ENCODE measurements at places on chromosomes 13 and 19. TPM values are rescaled to one million over a fixed set of nuclear protein-coding genes. Genes with fewer than 3 reads are reported as not detected.
A peak's percentile ranks its signal among the peaks of the same experiment; 100 is the strongest.

Gene TEX29
- total RNA-seq: 0.52 TPM

GRCh38 chr19:42370068-42370520, 20.0 kb downstream of the CNFN start:
- no peak for DNase-seq
- no peaks in the 10 kb centered on the region for H3K27me3 ChIP-seq
- H3K27ac ChIP-seq: no peak overlapping the region

- no peak overlapping the region for H3K27ac ChIP-seq
- no peak for DNase-seq
- no peaks in the 10 kb centered on the region for H3K36me3 ChIP-seq
- no peaks in the 10 kb centered on the region for H3K4me1 ChIP-seq
Measured at GRCh38 chr13:97478247-97478646, 44.3 kb downstream of the RAP2A start.

DNA sequence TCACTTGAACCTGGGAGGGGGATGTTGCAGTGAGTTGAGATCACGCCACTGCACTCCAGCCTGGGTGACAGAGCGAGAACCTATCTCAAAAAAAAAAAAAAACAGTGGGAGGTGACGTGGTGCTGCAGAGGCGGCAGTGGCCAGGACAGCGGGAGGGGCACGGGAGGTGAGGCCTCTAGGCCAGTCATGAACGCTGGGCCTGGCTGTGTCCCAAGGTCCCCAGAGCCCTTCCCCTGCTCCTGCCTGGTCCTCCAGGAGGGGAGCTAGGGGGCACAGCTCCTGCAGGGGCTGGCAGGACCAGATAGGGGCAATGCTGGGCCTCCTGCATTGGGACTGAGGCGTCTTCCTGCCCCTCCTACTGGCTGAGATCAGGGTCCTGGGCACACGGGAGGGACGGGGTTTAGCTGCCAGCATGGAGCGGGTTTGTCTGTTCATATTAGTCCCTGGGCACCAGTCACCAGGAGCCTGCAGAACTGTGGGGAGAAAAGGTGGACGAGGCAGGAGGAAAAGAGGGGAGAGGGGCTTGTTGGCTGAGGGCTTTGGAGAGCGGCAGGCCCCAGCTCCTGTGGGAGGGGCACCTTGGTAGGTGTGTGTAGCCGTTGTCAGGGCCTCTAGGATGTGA, 4.5 kb downstream of the MAP2K7 start:
- H3K27ac ChIP-seq: no peak overlapping the region
- peaks cover 8% of the 10 kb centered on the region for H3K36me3 ChIP-seq
- H3K4me3 ChIP-seq: no peak overlapping the region
- DNase-seq: no peak
- H3K27me3 ChIP-seq: no peaks in the 10 kb centered on the region

- H3K36me3 ChIP-seq: no peaks in the 10 kb centered on the region
- H3K27me3 ChIP-seq: no peaks in the 10 kb centered on the region
- no peaks in the 10 kb centered on the region for H3K4me1 ChIP-seq
Measured at GRCh38 chr13:113422807-113423519, 30.3 kb downstream of the ADPRHL1 start.

Gene ADM5
- total RNA-seq: 2.0 TPM

GRCh38 chr19:49879243-49879963, 1.9 kb downstream of the TBC1D17 start:
- H3K4me1 ChIP-seq: peaks cover 4% of the 10 kb centered on the region
- peaks cover 20% of the 10 kb centered on the region for H3K36me3 ChIP-seq
- peak; percentile 27 for DNase-seq
- no peaks in the 10 kb centered on the region for H3K27me3 ChIP-seq

Gene GAPDHS
- total RNA-seq: not detected

Gene CDX2
- 271 TPM for total RNA-seq

- no peak overlapping the region for H3K27ac ChIP-seq
- no peaks in the 10 kb centered on the region for H3K4me1 ChIP-seq
- no peaks in the 10 kb centered on the region for H3K27me3 ChIP-seq
- no peak overlapping the region for H3K4me3 ChIP-seq
- no peaks in the 10 kb centered on the region for H3K36me3 ChIP-seq
Measured at GRCh38 chr19:51514866-51515481, 13.4 kb upstream of the SIGLEC12 start.

DNA sequence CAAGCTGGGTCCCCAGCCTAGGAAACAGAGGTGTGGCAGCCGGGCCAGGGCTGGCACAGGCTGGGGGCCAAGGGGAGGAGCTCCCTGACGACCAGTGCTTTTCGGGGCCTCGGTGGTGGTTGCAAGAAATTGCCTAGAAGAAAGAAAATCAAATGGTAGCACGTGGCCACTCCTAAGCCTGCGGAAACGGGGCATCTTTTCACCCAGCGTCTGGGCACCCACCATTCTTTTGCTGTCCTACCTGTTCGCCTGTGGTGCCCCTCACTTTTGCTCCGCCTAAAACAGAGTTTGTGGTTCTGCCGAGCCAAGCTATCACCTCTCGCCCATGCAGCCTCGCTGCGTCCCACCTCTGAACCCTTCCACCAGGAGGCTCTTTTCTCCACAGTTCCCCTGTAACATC, 7.1 kb upstream of the KRTDAP start:
- H3K27ac ChIP-seq: no peak overlapping the region
- no peaks in the 10 kb centered on the region for H3K4me1 ChIP-seq
- H3K36me3 ChIP-seq: no peaks in the 10 kb centered on the region
- DNase-seq: no peak

DNA sequence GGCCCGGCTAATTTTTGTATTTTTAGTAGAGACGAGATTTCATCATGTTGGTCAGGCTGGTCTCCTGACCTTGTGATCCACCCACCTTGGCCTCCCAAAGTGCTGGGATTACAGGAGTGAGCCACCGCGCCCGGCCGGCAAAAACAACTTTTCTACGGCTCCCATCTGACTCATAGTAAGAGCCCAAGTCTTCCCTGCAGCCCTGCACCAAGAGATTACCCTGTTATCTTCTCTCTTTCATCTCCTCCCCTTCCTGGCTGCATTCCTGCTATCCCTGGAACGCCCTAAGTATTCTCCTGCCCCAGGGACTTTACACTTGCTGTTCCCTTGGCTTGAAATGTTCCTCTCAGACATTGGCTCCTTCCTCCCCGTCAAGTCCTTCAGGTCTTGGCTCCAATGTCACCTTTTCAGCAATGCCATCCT, 6.6 kb downstream of the AP2S1 start:
- no peak for DNase-seq
- H3K4me3 ChIP-seq: no peak overlapping the region
- no peaks in the 10 kb centered on the region for H3K36me3 ChIP-seq
- H3K27me3 ChIP-seq: no peaks in the 10 kb centered on the region
- H3K27ac ChIP-seq: no peak overlapping the region

- no peaks in the 10 kb centered on the region for H3K36me3 ChIP-seq
- H3K27ac ChIP-seq: no peak overlapping the region
- H3K27me3 ChIP-seq: no peaks in the 10 kb centered on the region
- no peaks in the 10 kb centered on the region for H3K4me1 ChIP-seq
Measured at GRCh38 chr13:30091691-30092090, 215.7 kb downstream of the KATNAL1 start.

GRCh38 chr19:45336696-45337251, 3.8 kb upstream of the KLC3 start:
- no peaks in the 10 kb centered on the region for H3K4me1 ChIP-seq
- H3K4me3 ChIP-seq: no peak overlapping the region
- H3K27me3 ChIP-seq: no peaks in the 10 kb centered on the region
- no peak overlapping the region for H3K27ac ChIP-seq
- DNase-seq: no peak
- no peaks in the 10 kb centered on the region for H3K36me3 ChIP-seq

- no peaks in the 10 kb centered on the region for H3K27me3 ChIP-seq
- H3K4me1 ChIP-seq: no peaks in the 10 kb centered on the region
- no peak for DNase-seq
- H3K36me3 ChIP-seq: no peaks in the 10 kb centered on the region
- H3K4me3 ChIP-seq: no peak overlapping the region
Measured at GRCh38 chr19:8020681-8021080, 15.2 kb upstream of the ELAVL1 start.

GRCh38 chr13:39012608-39013007, 22.0 kb upstream of the STOML3 start:
- no peaks in the 10 kb centered on the region for H3K4me1 ChIP-seq
- H3K4me3 ChIP-seq: no peak overlapping the region
- DNase-seq: no peak
- H3K27ac ChIP-seq: no peak overlapping the region
- no peaks in the 10 kb centered on the region for H3K27me3 ChIP-seq

DNA sequence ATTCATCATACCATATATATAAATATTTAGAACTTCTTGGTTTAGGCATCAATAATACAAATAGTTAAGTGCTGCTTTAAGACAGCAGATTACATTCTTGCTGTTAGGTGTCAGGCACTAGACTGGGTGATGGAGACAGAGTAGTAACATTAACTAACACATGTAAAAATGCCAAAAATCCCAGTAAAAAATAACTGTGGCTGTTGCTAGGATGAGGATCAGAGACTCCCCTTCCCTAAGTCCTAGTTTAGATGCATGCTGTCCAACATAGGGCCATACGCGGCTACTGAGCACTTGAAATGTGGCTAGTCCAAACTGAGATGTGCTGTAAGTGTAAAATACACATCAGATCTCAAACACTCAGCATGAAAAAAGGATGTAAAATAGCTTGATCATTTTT, 94.7 kb downstream of the CDADC1 start:
- no peak overlapping the region for H3K4me3 ChIP-seq
- H3K27ac ChIP-seq: no peak overlapping the region
- no peak for DNase-seq
- no peaks in the 10 kb centered on the region for H3K4me1 ChIP-seq

GRCh38 chr13:99335603-99336002, 28.4 kb upstream of the GPR183 start:
- H3K4me1 ChIP-seq: no peaks in the 10 kb centered on the region
- H3K27me3 ChIP-seq: no peaks in the 10 kb centered on the region
- no peak overlapping the region for H3K27ac ChIP-seq
- no peak for DNase-seq

Gene CATSPERD
- total RNA-seq: not detected

GRCh38 chr13:33259296-33259695, 26.3 kb downstream of the STARD13 start:
- no peaks in the 10 kb centered on the region for H3K27me3 ChIP-seq
- peak overlapping the region; percentile 25 for H3K27ac ChIP-seq
- H3K36me3 ChIP-seq: no peaks in the 10 kb centered on the region
- DNase-seq: no peak
- H3K4me1 ChIP-seq: no peaks in the 10 kb centered on the region
- no peak overlapping the region for H3K4me3 ChIP-seq

Gene ZNF208
- 3.7 TPM for total RNA-seq

- H3K36me3 ChIP-seq: no peaks in the 10 kb centered on the region
- peak; percentile 40 for DNase-seq
- no peak overlapping the region for H3K27ac ChIP-seq
- H3K27me3 ChIP-seq: no peaks in the 10 kb centered on the region
- H3K4me3 ChIP-seq: no peak overlapping the region
Measured at GRCh38 chr19:46295401-46296201, 1.2 kb upstream of the HIF3A start.
